Stimulated activated CD4-positive, alpha-beta T cell treated with anti-CD3 and anti-CD28 coated beads, Interleukin-1b, Interleukin-23, amount 100 ng/mL, for 24 hours (primary cell): ENCODE measurements at places on chromosomes 11 and 22.

- no peak for DNase-seq
Observed at GRCh38 chr22:25735650-25736049, 6.3 kb upstream of the MYO18B start.

GRCh38 chr11:43989162-43989981 is 46.9 kb downstream of the C11orf96 start:
- no peak for DNase-seq

DNA sequence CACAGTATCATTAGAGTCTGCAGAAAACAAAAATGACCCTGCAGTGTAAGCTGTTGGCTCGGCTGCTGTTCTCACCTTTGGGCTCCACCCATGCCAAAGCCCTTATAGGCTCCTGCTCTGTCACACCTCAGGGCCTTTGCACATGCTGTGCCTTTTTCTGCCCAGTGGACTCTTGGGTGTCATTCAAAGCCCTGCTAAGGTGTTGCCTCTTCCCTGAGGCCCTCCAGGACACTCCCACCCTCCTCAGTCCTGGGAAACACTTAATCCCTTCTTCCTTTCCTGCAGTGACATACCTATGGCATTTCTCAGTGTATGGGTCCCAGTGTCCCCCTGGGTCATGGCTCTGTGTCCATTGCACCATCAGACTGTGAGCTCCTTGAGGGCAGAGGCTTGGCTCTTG is 29.1 kb upstream of the CACNG2 start:
- DNase-seq, result no peak

DNA sequence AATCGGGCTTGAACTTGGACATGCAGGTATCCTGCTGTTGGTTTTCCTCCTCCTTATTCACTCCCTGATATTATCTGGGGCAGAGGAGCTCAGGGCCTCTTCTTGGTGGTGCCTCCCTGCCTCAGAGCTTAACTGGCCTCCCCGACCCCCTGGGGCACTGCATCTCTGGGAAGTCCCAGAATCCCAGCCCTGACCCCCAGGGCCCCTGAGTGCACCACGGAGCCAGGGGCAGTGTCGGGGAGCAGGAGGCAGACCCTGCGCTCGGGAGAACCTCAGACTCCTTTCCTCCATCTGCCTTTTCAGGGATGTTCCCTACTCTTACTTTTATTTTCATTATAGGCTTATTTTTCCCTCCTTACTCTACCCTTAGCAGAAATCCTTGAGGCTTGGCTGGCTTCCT is 537.0 kb downstream of the BRD1 start:
- no peak for DNase-seq

DNA sequence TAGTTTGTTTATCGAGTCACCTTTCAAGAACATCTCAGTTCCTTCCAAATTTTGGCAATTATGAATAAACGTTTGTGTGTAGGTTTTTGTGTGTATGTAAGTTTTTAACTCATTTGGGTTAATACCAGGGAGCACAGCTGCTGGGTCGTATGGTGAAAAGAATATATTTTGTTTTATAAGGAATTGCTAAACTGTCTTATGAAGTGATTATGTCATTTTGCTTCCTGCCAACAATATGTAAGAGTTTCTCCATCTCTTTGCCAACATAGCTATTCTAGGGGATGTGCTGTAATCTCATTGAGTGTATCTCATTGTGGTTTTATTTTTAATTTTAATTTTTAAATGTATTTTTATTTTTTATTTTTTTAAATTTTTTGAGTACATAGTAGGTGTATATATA is 27.3 kb downstream of the BCL2L13 start:
- no peak for DNase-seq

DNA sequence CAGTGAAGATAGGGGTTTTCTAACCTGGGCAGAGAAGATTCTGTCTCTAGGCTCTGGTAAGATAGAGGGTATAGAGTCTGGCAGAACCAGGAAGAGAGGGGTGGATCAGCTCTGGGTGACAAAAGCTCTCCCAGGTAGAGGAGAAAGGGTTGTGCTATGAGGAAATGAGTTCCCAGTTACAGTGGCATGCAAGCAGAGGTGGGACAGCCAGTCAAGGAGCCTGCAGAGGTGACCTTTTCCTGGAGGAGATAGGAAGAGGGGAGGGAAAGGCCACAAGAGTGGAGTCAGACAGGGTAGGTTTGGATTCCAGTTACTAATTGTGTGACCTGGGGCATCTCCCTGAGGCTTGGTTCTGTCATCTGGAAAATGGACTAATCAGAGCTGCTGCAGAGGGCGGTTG is 3.4 kb upstream of the CAPN5 start:
- DNase-seq, result no peak

DNA sequence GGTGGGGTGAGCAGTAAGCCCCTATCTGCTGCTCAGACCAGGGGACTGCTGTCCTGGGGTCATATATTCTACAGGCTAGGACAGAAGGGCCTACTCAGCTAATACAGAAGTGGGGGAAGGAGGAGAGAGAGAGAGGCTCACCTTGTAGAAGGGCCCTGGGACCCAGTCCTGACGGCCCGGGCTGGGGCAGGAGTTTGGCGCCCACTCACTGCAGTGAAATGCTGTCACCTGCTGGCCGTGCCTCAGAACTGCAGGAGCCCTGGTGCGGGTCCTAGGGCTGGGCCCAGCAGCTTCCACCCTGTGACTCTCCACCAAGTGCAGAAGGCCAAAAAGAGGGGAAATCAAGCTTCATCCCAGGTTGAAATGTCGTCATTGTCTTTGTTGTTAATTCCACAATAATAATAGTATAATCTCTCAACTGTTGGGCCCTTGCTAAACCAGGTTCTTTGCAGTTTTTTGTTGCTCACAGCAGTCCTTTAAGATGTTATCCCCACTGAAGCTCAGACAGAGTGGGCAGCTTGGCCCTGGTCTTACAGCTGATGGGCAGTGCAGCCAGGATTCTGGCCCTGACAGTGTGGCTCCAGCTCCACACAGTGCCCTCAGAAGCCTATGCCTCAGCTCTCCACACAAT is 29.6 kb downstream of the TRIM29 start:
- peak; percentile 42 for DNase-seq
